ENCODE measurements at places on chromosomes 4 and X.

DNA sequence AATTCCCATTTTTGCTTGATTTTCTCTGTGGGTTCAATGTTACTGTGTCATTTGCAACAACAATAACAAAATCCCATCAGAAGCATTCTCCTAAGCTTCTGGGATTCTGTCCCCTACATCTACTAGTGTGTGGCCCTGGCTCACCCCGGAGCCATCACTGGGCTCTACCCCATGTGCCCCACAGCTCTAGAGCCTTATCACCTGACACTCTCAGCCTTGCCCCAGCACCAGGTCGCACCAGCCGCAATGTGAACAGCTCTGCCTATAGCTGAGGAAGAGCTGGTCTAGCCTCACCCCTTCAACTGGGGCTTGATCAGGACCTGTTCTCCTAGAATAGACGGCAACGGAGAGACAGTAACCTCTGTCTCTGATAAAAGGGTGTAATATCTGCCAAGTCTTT is 161.7 kb downstream of the SHROOM3 start:
- no peak for DNase-seq

DNA sequence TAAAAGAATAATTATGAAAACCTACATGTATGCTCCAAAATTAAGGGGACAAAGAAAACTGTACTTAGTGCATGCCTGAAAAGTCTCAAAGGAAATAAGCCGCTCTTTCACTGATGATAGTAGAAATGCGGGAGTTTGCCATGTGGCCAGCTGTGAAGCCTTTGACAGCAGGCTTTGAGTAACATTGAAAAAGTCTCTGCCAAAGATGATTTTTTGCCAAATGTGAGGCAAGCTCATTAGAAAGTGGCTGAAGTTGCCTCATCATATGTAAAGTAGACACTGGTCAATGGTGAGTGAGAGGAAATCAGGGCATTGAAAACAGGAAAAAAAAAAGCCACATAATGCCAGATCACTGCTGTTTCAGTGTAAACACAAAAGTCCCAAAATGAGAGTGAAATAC is 2360.1 kb downstream of the PCDH7 start:
- no peak for DNase-seq

DNA sequence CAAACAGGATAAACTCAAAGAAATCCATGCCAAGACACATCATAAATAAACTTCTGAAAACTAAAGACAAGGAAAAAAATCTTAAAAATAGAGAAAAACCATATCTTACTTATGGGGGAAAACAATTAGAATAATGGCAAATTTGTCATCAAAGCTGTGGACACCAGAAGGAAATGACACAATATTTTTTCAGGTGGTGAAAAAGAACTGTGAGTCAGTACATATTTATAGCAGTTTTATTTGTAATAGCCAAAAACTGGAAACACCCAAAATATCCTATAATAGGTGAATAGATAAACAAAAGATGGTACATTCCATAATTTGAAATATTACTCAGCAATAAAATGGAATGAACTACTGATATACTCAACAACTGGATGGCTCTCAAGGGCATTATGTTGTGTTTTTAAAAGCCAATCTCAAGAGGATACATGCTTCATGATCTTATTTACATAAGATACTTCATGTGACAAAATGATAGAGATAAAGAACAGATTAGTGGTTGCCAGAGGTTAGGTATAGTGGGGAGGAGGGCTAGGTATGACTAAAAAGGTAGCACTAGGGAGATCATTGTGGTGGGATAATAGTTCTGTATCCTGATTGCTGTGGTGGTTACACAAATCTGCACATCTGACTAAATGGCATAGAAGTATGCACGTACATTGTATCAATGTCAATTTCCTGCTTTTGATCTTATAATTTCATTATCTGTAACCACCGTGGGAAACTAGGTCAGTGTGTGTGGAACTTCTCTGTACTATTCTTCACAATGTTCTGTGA is 191.9 kb downstream of the PPP1R2C start:
- DNase-seq, result peak; percentile 0

GRCh38 chrX:362351-362750 is 24.4 kb downstream of the PPP2R3B start:
- no peak for DNase-seq

DNA sequence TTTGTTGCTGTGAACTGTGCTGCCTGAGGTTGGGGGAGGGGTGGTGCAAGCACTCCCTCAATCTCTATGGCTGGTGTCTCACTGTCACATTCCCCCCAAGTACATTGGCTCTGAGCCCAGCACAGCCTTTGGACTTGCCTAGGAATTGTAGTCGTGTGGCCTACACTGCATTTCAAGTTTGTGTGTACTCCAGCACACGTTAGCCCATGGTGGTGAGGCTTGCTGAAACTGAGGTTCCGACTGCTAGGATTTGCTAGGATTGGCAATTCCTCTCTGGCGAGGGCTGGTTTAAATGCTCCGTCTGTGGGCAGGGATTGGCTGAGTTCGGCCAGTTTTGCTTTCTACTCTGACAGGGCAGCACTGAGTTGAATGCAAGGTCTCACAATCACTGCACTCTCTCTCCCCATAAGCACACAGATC is 121.7 kb upstream of the CXXC4 start:
- DNase-seq, result no peak

- DNase-seq, result no peak
Measured at GRCh38 chrX:78931814-78932213, 13.4 kb upstream of the P2RY10 start.

- peak; percentile 76 for DNase-seq
Measured at GRCh38 chr4:56979421-56980072, 851 bp downstream of the POLR2B start.

GRCh38 chrX:114071412-114071811 is 512.5 kb upstream of the HTR2C start:
- no peak for DNase-seq

DNA sequence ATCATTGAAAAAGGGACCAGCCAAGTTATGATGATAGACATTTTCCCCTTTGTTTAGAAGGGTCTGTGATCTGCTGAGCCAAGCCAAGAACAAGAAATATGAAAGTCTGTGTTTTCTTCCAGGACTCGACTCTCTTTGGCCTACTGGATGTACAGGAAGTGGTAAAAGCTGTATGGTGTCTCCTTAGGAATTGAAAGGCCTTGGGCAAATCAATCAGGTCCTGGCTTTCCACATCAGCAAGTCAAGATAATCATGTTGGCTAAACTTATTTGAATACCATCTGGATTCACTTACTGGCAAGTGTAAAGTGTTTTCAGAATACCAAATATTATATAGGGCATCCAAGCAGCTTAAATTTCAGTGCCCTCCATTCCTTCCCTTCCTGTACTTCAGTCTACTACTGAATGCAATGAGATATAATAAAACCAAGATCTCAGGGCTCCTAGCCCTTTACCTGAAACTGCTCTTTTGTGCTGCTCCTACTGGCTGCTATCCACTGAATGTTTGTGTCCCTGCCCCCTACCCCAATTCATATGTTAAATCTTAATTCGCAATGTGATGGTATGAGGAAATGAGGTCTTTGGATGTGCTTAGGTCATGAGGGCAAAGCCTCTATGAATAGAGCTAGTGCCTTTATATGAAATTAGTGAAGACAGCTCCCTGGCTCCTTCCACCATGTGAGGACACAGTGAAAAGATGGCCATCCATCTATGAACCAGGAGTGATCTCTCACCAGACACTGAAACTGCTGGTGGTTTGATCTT is 578.0 kb downstream of the SPRY1 start:
- no peak for DNase-seq

DNA sequence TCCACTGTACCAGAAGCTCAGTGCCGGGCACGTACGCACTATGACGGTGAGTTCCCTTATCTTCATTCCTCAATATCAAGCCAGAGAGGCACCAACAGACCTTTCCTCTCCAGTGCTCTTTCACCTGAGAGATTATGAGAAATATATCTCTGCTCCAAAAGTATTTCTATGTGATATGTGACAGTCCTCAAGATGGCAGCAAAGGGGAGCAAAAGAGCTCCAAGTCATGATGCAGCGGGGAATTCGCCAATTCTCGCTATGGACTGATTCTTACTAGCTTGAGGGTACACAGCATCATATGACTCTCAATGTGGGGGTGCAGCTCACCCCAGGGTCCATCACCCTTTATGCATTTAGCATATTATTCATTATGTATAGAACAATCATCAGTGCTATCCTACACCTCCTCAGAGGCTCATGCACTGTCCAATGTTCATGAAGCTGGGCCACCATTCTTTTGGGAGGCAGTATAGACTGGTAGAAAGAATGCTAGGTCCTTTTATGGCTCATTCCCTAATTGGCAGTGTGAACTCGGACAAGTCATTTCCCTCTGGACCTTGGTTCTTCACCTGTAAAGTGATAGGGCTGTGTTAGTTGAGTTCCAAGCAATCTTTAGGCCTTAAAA is 12.8 kb upstream of the IQSEC2 start:
- no peak for DNase-seq

GRCh38 chr4:140174543-140174942 is 20.6 kb upstream of the MAML3 start:
- no peak for DNase-seq

DNA sequence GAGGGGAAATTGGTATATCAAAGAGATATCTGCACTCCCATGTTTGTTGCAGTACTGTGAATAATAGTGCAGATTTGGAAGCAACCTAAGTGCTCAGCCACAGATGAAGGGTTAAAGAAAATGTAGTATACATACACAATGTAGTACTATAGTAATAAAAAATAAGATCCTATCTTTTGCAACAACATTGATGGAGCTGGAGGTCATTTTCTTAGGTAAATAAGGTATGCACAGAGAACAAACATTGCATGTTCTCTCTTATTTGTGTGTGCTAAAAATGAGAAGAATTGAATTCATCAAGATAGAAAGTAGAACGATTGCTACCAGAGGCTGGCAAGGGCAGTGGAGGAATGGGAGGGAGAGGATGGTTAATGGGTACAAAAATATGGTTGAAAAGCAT is 117.9 kb upstream of the TRAM1L1 start:
- no peak for DNase-seq

GRCh38 chrX:13540602-13541001 is 28.8 kb upstream of the EGFL6 start:
- DNase-seq, result no peak

GRCh38 chr4:98394134-98394533 is 132.9 kb downstream of the RAP1GDS1 start:
- no peak for DNase-seq

DNA sequence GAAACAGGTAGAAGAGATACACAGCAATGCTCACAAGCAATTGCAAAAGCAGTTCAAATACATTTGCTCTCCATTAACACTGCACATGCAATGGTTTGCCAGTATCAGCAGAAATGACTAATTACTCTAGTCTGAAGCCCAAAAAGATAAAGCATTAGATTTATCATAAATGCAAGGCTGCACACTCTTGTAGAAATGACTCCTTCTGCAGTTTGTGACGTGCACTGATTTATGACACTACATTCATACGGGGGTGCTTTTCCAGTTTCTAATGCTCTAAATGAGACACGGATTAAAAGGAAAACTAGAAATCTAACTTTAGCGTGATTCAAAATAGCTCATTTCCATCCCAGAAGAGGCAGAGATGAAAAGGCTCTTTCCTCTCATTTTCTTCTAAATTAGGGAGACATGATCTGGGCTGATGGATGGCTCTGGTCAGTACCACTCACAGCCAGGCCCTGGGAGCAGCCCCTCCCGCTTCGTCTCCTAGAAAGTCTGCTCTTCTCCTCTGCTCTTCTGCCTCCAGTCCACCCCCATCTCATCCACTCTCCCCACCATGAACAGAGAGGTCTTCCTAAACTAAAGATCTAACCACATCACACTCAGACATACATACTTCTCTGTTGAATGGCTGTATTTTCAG is 33.2 kb downstream of the PPP2R2C start:
- DNase-seq, result no peak

GRCh38 chr4:33878710-33879109 is 2365.6 kb downstream of the ARAP2 start:
- DNase-seq, result no peak

DNA sequence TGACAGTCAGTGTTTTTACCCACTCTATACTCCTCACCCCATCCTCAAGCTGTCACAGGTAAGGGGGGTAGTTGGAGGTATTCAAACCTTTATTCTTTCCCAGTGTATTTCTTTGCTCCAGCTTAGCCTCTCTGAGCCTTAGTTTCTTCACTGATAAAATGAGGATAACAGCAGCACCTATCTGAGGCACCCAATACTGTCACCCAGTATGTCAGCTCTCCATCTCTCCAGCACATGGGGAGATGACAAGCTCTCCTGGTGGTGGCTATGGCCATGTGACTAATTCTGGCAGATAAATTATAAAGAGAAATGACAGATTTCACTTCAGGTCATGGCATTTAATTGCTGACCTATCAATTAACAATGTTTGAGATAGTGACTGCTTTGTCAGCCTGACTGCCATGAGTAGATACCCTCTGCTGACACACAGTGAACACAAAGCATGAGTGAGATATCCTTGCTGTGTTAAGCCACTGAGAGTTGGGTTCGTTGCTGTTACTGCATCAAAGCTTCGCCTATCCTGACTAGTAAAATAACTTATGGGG is 176.4 kb upstream of the TBC1D9 start:
- no peak for DNase-seq

DNA sequence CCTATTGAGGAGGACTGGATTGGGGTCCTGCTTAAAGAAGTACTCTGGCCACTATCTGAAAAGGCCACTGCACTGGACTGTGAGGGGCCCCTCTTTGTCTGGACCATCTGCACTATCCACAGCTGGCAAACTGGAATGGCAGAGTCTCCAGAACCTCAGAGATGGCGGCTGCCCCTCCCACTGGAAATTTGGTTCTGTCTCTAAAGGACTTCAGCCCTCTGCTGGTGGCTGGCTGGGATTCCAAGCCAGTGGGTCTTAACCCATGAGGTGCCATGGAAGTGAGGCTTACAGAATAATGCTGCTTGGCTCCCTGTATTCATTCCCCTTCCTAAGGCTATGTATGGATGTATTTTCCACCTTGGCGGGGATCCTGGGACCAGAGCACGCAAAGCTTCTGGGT is 41.6 kb upstream of the CYLC1 start:
- DNase-seq, result no peak

DNA sequence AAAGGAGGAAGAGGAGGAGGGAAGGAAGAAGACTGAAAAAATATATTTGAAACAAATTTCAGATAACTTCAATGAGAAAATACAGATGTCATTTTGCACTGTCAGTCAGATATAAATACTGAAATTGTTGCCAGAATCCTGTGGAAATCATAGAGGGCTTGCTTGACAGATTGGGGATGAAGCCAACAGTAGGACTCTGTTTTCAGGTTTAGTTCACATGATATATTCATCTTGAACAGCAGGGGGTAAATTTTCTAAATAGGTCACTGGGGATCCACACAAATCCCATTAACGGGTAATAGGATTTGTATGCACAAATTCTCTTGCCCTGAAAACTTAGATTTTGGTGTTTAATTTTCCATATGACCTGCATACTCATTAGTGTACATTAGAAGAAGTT is 103.3 kb upstream of the PCDH18 start:
- DNase-seq, result no peak

GRCh38 chr4:26751838-26752237 is 108.8 kb upstream of the STIM2 start:
- DNase-seq, result peak; percentile 68

- DNase-seq, result peak; percentile 9
Measured at GRCh38 chrX:97498093-97498492, 614.4 kb downstream of the RPA4 start.

DNA sequence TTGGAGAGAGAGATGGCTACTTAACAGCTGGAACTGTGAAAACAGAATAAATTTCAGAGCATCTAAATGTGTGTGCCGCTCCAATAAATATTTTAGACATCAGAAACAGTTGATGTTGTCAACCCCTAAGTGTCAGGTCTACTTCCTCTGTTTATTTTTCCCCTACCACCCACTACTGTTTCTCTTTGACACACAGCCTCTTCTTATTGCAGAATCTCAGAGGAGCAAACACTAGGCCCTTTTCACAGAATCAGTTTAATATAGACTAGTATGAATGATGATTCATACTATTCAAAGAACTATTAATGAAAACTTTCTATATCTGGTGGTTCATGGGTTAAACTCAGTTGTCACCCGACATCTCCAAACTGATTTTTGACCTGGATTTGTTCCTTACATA is 33.9 kb downstream of the NAA11 start:
- no peak for DNase-seq
